ENCODE measurements at places on chromosomes 12 and 14.

DNA sequence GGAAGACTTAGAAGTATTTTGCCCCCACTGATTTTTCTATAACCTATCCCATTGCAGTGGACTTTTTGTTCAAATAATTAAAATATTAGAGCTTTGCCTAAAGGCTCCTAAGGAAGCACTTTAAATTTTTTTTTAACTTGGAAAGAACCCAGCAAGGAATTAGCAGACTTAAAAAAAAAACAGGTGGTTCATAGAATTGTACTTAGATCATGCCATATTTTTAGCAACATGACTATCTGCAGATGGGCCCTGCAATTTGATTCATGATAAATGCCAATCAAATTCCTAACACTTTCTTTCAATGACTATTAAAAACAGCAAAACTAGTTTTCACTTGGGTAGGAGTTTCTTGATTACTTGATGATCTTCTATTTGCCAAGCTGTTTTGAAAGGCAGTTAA is 11.5 kb downstream of the ADAMTS20 start:
- no peak for DNase-seq

DNA sequence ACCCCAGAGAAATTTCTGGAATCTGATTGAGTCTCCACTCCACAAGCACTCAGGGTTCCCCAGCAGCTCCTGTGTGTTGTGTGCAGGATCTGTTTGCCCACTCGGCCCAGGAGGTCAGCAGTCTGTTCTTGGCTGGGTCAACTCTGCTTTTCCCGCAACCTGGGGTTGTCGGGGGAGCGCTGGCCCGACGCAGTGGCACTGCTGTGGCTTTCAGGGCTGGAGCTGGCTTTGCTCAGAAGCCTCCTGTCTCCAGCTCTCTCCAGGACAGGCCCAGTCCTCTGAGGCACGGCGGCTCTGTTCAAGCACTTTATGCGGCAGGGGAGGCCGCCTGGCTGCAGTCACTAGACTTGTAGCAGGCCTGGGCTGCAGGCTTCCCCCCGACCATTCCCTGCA is 23.7 kb downstream of the P2RX4 start:
- DNase-seq = no peak

- DNase-seq = no peak
Measured at GRCh38 chr12:94980577-94980976, 22.9 kb downstream of the NDUFA12 start.

- DNase-seq = no peak
Measured at GRCh38 chr12:63888908-63889635, 44.6 kb downstream of the SRGAP1 start.

DNA sequence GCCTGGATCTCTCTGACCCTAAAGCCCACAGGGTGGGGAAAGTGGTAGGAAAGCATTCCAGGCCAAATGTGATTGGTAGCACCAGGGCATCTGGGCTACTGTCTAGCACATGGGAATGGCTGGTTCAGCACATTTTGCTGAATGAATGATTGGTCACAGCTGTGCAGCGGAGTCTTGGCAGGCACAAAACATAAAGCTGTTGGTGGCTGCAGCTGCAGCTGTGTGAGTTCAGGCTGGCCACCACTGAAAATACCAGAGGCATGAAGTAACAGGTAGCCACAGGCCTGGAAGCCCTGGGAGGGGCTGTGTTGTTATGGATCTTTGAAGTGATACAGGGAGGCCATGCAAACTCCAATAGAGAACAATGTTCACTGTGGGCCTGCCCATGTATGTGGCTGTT is 72.7 kb downstream of the MYRFL start:
- DNase-seq = no peak

GRCh38 chr12:5247144-5247543 is 184.8 kb upstream of the NTF3 start:
- no peak for DNase-seq

DNA sequence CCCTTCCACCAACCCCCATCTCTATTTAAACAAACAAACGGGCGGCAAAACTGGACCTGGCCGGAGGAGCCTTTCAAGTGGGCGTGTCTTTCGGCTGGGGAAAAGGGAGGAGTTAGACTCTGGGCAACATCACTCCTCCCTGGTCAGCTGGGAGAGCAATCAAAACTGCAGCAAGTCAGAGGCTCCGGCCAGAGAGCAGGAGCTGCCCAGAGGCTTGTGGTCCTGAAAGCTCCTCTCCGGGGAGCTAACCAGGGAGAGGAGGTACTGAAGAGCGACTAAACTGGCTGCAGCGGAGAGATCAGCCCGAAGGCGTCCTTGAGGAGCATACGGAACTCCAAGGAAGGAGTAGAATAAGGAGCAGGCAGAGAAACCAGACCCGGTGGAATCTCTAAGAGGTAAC is at the start of gene NEUROD4:
Gene NEUROD4, plus strand, starts transcription at position 191 of the 400 bp plus-strand sequence. CDS start 6,466 bp downstream, outside the sequence.
- DNase-seq = no peak

GRCh38 chr14:26138764-26139445 is 458.9 kb downstream of the NOVA1 start:
- no peak for DNase-seq

DNA sequence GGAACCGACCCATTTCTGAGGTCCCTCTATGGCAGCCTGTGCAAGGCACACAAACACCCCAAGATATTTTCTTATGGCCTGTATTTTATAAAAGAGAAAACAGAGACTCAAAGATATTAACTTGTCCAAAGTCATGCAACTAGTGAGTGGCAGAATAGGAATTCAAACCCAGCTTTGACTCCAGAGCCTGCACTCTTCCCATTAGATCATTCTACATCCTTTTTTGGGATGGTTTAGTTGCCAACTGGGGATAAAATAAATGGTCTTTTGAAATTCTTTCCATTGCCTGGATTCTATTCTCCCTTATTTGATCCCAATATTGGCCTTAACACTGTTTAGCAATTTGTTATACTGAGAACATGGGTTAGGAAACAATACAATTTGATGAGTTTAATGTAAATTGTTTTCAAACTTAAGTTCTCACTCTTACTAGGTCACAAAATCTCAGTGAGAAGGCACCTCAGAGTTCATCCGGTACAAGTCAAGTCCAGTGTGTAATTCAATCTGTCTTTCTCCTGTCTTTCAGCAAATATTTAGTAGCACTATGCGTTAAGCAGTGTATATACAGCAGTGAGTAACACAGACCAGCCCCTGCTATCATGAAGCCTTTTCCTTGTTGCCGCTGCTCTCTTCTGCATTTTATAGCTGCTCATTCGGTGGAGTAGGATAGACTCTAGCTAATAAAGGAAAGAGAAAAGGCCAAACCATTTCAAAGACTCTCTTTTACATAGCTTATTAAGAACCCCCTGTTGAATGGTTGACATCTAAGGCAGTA is 162.1 kb upstream of the IFNG-AS1 start:
- DNase-seq = no peak

DNA sequence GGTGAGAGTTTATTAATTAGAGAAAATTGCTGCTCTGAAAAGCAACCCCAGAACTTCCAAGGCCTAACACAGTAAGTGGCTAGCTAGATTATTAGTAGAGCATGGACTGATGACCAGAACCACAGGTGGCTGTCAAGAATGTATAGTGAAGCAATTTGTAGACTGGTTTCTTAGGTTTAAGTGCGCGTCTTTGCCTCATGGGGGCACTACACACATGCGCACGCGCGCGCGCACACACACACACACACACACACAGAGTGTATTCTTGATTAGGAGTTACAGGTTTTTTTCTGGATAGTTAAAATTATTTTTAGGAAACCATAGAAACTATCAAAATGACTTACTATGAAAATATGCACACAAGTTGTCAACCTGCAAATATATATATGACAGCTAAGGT is 66.5 kb downstream of the BHLHE41 start:
- no peak for DNase-seq

DNA sequence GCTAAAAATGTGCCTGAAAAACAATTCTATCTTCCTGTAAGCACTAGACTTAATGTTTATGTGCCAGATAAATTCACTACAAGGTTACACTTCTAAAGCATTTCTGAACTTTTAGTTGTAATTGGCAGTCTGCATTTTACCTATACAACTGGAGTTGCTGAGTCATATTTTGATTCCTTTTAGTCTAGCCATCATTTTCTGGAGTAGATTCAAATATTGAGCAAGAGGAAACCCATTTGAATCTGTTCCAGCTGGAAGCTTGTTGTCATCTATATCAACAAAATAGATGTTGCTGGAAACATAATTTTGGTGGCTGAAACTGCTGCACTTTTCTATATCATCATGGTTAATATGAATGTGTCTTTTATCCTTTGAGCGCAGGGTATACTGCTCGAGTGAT is 122.2 kb upstream of the CCDC175 start:
- DNase-seq = no peak

DNA sequence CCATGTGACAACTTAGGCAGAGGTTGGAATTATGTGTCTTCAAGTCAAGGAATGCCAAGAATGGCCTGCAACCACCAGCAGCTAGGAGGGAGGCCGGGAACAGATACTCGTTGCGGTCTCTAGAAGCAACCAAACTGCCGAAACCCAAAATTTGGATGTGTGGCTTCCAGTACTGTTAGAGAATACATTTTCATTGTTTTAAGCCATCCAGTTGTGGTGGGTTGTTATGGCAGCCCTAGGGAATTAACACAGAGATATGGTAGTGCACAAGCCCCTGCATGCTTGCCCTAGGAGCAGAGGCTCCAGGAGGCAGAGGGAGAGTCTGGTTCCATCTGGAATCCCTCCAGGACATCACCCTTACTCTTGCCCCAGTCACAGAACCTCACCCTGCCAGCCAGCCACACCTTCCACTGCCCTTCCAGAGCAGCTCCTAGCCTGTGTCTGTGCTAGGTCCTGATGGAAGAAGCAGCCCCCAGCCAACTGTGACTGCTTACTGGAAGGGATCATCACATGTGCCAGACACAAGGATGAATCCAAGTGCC is 19.5 kb downstream of the PITPNM2 start:
- no peak for DNase-seq

GRCh38 chr12:104351057-104351983 is 47.8 kb downstream of the EID3 start:
- no peak for DNase-seq

- DNase-seq = no peak
Measured at GRCh38 chr12:32284561-32284960, 114.8 kb upstream of the FGD4 start.

GRCh38 chr14:102923925-102924486 is 1.5 kb downstream of the AMN start:
- no peak for DNase-seq

- DNase-seq = no peak
Measured at GRCh38 chr14:101814934-101815333, 53.4 kb downstream of the PPP2R5C start.

GRCh38 chr12:126084480-126084879 is 1019.2 kb downstream of the AACS start:
- no peak for DNase-seq

- DNase-seq = no peak
Measured at GRCh38 chr12:11741434-11742092, 92.1 kb downstream of the ETV6 start.

- peak; percentile 19 for DNase-seq
Measured at GRCh38 chr12:97308576-97309198, 153.9 kb upstream of the RMST start.

- no peak for DNase-seq
Measured at GRCh38 chr12:128594521-128594920, 229.2 kb downstream of the SLC15A4 start.

- no peak for DNase-seq
Measured at GRCh38 chr12:6559500-6559899, 3.7 kb upstream of the IFFO1 start.

- DNase-seq = peak; percentile 48
Measured at GRCh38 chr12:123077298-123078119, 73.4 kb downstream of the PITPNM2 start.

DNA sequence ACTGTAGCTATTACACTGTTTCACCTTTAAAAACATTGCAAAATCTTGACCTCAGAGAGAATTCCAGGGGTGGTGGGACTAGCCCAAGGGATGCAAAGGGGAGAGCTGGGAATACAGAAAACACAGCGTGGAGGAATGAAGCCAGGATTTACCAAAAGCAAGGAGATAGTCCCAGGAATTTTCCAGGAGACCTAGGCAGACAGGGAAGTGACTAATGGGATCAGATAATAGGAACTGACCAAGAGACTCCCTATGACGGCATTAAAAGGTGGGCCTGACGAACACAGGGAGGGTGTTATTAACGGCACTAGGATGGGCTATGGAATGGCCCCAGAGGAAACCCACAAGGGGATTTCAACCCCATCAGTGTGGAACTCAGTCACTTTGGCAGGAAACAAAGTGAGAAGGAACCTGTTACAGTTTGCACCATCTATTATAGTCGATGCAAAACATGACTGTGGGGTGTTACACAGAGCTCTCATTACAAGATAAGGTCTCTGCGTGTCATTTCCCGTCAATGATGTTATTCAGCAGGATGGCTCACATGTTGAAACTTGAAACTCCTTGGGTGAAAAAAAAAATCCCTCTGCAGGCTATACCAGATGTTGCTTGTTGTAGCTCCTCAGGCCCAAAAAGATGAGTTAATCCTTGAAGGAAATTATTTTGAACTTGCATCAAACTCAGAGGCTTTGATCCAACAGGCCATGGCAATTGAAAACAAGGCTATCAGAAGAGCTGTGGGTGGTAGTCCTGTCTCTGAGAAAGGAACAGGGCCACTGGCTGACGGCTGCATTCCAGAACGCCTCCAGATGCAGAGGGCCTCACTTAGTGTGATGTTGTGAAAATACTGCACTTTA is 58.7 kb downstream of the DRAM1 start:
- DNase-seq = no peak

DNA sequence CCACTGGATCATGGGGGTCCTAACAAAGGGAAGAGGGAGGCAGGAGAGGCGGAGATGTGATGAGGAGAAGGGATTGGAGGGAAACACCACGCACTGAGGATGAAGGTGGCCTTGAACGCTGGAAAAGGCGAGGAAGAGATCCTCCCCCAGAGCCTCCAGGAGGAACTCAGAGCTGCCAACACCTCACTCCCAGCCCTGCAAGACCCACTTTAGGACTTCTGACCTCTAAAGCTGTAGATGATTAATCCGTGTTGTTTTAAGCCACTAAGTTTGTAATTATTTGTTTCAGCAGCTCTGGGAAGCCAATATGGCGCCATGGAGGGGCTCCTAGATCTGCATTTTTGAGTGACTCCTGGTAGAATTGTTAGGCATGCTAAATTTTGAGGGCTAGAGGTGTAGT is 74.6 kb upstream of the CEP83 start:
- DNase-seq = no peak

DNA sequence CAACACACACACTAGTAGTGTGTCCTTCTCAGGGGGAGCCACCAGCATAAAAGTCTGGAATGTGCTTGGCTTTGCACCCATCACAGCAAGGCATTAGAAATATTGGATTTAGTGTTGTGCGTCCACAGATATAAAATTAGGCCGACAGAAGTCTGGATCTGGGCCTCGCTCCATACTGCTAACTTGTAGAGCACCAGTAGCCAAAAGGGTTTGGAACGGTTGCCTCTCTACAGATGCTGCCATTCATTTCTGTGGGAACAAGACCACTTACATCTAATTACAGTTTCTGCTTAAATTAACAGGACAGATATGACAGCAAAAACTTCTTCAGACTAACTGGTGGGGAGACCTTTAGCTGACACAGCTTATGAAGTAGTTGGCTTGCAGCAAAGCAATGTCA is 94.2 kb downstream of the EXOC5 start:
- no peak for DNase-seq

DNA sequence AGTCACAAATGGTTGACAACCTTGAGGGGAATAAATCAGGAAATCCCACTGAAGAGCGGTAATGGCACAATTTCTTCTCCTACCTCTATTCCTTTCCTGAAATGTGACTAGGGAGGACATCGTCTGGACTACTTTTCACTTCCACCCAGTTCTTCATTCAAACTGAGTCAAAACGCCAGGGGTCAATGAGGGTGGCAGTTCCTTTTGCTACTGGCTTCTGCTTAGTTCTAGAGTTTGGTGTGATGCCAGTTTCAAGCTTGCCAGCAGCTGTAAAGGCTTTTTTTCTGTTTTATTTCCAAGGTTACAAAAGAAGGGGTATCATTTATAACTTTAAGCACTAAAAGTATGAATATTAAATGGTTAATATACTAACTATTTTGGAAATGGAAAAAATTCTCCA is 286.5 kb downstream of the SOX5 start:
- no peak for DNase-seq

All from NCI-H2107 (cell line).